Muscle of leg (tissue), 16 donors: ENCODE measurements at places on chromosomes 12 and 14. TPM values are rescaled to one million over a fixed set of nuclear protein-coding genes. Genes with fewer than 3 reads are reported as not detected.
A peak's percentile ranks its signal among the peaks of the same experiment; 100 is the strongest.

- H3K36me3 ChIP-seq, result no peaks in the 10 kb centered on the region
- H3K4me3 ChIP-seq, result no peak overlapping the region
- no peak for DNase-seq
- H3K27me3 ChIP-seq, result peaks cover 4% of the 10 kb centered on the region
- H3K27ac ChIP-seq, result no peak overlapping the region
Observed at GRCh38 chr14:67444395-67444794, 32.4 kb upstream of the PLEK2 start.

DNA sequence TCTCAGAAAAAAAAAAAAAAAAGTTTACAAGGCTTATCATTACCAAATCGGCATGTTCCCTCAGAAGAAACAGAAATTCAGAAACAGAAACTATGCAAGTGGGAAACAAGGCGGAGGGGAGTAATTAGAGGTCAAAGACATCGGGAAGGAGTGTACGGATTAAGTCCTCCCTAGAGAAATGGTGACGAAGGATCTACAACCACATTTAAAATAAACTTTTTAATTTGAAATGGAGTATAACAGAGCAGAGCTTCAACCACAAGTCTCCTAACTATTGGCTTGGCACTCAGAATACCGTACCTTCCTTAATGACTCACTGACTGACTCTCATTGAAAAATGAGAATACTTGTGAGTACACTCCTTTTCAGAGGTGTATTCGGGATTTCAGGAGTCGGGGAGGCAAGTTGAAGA lies 908 bp downstream of the ENTPD5 start:
- no peaks in the 10 kb centered on the region for H3K27me3 ChIP-seq
- H3K4me1 ChIP-seq, result peaks cover 2% of the 10 kb centered on the region
- peak overlapping the region; percentile 71 for H3K4me3 ChIP-seq
- H3K27ac ChIP-seq, result peak overlapping the region; percentile 95

GRCh38 chr14:54638135-54638446 lies 71.2 kb downstream of the SAMD4A start:
- peak; percentile 87 for DNase-seq
- no peak overlapping the region for H3K4me3 ChIP-seq
- peak overlapping the region; percentile 90 for H3K27ac ChIP-seq
- H3K4me1 ChIP-seq, result peaks cover 42% of the 10 kb centered on the region
- peaks cover 2% of the 10 kb centered on the region for H3K36me3 ChIP-seq
- no peaks in the 10 kb centered on the region for H3K27me3 ChIP-seq

DNA sequence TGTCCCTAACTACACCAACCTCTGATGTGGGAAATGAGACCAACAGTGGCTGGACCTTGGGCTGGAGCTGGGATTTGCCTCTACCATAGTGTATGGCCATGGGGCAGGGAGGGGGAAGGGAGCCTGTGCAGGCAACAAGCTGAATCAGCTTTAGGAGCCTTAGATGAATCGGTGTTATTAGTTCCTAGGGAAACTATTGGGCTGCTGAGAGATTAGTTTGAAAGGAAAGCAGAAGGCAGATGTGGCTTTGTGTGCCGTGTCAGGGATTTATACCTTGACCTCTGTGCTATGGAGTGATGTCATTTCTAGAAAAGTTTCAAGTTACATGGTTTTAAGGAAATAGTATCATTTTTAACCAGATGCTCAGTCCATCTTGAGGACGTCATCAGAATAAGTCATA lies 19.5 kb upstream of the GAS2L3 start:
- DNase-seq, result no peak
- H3K4me3 ChIP-seq, result no peak overlapping the region
- no peaks in the 10 kb centered on the region for H3K36me3 ChIP-seq
- H3K27me3 ChIP-seq, result no peaks in the 10 kb centered on the region

Gene CLEC6A
- total RNA-seq, result not detected

Gene TMEM116
- 14.4 TPM for total RNA-seq

DNA sequence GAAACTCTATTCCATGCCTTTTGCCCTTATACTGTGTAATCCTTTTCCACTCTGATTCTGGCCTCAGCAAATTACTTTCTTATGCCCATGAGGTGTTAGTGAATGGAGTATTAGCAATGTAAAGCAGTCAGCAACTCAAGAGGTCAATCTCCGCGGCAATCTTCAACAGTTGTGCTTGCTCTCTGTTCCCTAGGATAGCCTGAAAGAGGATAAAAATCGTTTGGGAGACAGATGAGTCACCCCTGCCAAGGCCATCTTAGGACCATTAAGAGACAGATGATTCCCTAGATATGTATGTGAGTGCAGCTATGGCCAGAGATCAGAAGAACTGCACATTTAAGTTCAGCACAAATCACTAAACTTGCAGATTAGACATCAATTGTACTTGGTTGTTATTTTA lies 1145.8 kb downstream of the GALC start:
- no peaks in the 10 kb centered on the region for H3K27me3 ChIP-seq
- H3K36me3 ChIP-seq, result no peaks in the 10 kb centered on the region
- no peaks in the 10 kb centered on the region for H3K4me1 ChIP-seq
- DNase-seq, result no peak
- H3K27ac ChIP-seq, result no peak overlapping the region
- H3K4me3 ChIP-seq, result no peak overlapping the region

- no peak overlapping the region for H3K4me3 ChIP-seq
- H3K36me3 ChIP-seq, result peaks cover 23% of the 10 kb centered on the region
- peak; percentile 76 for DNase-seq
- peaks cover 58% of the 10 kb centered on the region for H3K4me1 ChIP-seq
Observed at GRCh38 chr14:95507174-95507573, 9.3 kb downstream of the SYNE3 start.

Gene LHX5
- not detected for total RNA-seq

Gene COCH
- 6.3 TPM for total RNA-seq

- no peak overlapping the region for H3K27ac ChIP-seq
- H3K27me3 ChIP-seq, result no peaks in the 10 kb centered on the region
- H3K4me1 ChIP-seq, result no peaks in the 10 kb centered on the region
- no peak overlapping the region for H3K4me3 ChIP-seq
Observed at GRCh38 chr14:80867798-80868197, 73.7 kb downstream of the CEP128 start.

GRCh38 chr12:12759234-12759915 lies 26.1 kb upstream of the APOLD1 start:
- no peaks in the 10 kb centered on the region for H3K27me3 ChIP-seq
- no peak for DNase-seq
- no peaks in the 10 kb centered on the region for H3K4me1 ChIP-seq
- no peak overlapping the region for H3K4me3 ChIP-seq
- no peaks in the 10 kb centered on the region for H3K36me3 ChIP-seq
- no peak overlapping the region for H3K27ac ChIP-seq

- H3K4me3 ChIP-seq, result no peak overlapping the region
- H3K27ac ChIP-seq, result no peak overlapping the region
- peaks cover 6% of the 10 kb centered on the region for H3K4me1 ChIP-seq
- H3K36me3 ChIP-seq, result no peaks in the 10 kb centered on the region
Observed at GRCh38 chr12:130965214-130965613, 11.5 kb downstream of the ADGRD1 start.

Gene RERG
- 8.1 TPM for total RNA-seq

Gene PAPOLA
- 72.9 TPM for total RNA-seq

Gene TSPAN8
- 2.5 TPM for total RNA-seq

- peaks cover 20% of the 10 kb centered on the region for H3K4me1 ChIP-seq
- H3K27ac ChIP-seq, result no peak overlapping the region
- H3K27me3 ChIP-seq, result no peaks in the 10 kb centered on the region
- DNase-seq, result no peak
Observed at GRCh38 chr14:61466249-61466904, 145.0 kb downstream of the PRKCH start.

DNA sequence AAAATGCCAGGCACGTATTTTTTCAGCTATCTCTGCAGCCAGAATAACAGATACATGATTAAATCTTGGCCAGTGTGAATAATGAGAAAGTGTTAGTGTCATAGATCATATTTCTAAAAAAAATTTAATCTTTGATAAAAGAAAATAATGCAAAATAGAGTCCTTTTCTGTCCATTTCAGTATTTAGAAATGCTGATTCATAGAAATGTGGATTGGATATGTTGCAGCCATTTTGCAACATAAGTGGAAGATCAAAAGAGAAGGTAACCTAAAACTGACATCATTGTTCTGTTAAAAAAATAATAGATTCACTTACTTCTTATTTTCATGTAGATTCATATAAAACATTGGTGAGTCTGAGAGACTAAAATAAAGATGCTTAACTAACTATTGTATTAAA lies 1010.3 kb downstream of the LRFN5 start:
- H3K4me3 ChIP-seq, result no peak overlapping the region
- no peaks in the 10 kb centered on the region for H3K4me1 ChIP-seq
- no peaks in the 10 kb centered on the region for H3K27me3 ChIP-seq
- H3K36me3 ChIP-seq, result no peaks in the 10 kb centered on the region

DNA sequence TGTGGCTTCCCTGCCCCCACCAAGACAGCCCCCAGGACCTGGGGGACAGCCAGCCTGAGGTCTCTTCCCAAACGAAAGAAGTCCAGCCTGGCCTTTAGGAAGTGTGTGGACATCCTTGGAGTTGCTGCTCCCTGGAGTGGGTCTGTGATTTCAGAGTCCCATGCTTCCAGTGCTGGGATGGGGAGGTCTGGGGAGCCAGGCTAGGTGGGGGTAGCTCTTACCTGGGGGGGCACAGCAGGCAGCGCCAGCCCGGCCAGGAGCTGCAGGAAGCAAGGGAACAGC lies 509 bp downstream of the PGF start:
- H3K27me3 ChIP-seq, result no peaks in the 10 kb centered on the region
- H3K36me3 ChIP-seq, result peaks cover 16% of the 10 kb centered on the region
- H3K4me3 ChIP-seq, result peak overlapping the region; percentile 50
- no peak for DNase-seq

Gene RIMBP2
- 2.0 TPM for total RNA-seq

Gene TMEM229B
- 0.40 TPM for total RNA-seq

DNA sequence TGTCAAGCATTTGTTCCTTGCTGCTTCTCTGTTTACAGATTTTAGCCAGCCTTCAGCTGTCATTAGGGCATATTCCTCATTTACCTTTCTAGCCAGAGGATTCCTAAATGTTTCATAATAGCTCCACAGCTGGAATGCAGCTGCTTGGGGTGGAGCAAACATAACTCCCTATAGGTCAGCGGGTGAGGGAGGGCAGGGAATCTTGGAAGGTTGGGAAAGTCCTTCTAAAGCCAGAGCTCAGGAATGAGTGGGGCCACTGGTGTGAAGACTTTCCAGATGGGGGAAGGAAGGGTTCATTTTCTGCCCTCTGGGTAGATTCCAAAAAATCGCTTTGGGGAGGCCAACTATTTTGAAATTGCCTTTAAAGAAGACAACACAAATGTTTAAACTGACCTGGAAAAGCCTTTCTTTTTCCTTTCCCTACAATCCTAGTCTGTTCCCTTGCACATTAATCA lies 16.3 kb upstream of the IRF2BPL start:
- peak; percentile 91 for DNase-seq
- H3K4me3 ChIP-seq, result no peak overlapping the region
- no peaks in the 10 kb centered on the region for H3K36me3 ChIP-seq
- H3K4me1 ChIP-seq, result peaks cover 64% of the 10 kb centered on the region
- no peaks in the 10 kb centered on the region for H3K27me3 ChIP-seq
- peak overlapping the region; percentile 99 for H3K27ac ChIP-seq

Gene ASCL1
- 0.04 TPM for total RNA-seq

DNA sequence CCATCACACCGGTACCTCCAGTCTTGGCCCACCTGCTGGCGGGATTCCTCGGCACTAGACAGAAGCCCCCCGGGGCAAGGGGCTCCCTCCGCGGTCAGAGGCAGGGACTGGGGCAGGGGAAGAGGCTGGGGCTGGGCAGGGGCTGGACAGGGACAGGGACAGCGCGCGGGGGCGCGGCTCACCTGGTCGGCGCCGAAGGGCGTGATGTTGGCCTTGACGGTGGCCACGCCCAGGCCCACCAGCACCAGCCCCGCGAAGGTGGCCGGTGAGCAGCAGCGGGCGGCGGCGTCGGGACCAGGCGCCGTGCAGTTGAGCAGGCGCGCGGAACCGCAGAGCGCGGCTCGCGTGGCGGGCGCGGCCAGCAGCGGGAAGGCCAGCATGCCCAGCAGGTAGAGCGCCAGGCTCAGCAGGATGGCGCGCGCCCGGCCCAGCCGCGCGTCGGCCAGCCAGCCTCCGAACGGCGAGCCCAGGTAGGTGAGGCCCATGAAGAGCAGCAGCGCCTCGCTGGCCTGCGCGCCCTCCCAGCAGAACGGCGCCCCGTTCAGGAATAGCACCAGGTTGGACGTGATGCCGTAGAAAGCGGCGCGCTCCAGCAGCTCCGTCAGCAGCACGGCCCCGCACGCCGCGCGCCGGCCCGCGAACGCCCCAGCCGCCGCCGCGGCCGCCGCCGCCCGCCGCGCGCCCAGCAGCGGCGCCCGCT lies 392 bp downstream of the SLC15A4 start:
- no peaks in the 10 kb centered on the region for H3K27me3 ChIP-seq
- H3K4me3 ChIP-seq, result peak overlapping the region; percentile 71
- DNase-seq, result no peak
- peaks cover 48% of the 10 kb centered on the region for H3K4me1 ChIP-seq

DNA sequence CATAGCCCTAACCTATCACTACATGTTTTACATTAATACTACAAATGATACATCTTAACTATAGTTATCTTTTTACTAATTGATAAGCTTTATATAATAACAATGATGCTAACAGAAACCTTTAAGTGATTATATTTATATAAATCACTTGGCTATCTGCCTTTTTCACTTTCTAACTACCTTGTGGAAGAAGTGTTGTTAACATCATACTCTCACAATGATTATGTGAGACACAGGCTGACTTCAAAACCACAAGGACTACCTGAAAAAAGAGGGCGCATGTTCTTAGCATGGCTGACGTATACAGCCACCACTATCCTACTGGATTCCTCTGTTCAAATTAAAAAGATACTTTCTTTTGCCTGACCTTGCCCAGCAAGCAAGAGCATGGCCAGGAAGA lies 135.3 kb upstream of the SOX5 start:
- H3K4me3 ChIP-seq, result no peak overlapping the region
- no peak overlapping the region for H3K27ac ChIP-seq
- DNase-seq, result no peak
- no peaks in the 10 kb centered on the region for H3K4me1 ChIP-seq

Gene ZDHHC22
- total RNA-seq, result 0.09 TPM

DNA sequence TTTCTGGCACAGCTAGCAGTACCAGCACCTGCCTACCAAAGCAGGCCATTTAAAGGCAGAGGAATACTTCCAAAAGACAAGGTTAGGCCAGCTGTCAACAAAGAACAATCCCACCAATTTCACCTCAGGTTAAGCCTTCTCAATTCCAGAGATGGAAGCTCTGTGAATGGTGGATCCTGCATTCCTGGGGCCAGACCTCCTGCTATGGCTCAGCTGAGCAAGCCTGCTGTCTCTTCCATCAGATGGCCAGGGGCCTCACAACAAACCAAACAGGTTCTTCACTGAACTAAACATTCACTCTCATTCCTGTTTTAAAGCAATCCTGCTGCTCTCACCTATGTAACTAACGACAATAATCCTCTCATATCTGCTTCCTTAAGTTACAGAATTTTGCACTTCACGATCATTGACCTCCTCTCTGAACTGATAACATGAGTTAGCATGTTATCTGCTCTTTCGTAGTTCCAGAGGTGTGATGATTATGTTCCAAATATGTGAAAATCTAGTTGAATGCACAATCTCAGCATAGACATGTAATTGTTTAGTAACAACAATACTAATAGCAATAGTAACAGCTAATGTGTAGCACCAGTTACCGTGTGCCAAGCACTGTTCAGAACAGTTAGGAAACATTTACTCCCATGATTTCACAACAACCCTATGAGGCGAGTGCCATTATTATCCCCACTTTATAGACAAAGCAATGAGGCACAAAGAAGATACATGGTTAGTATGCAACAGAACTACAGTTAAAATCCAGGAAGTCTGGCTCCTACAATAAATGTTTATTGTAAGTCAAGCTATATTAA lies 73.2 kb downstream of the SLC2A13 start:
- H3K4me3 ChIP-seq, result no peak overlapping the region
- no peaks in the 10 kb centered on the region for H3K4me1 ChIP-seq
- DNase-seq, result no peak
- H3K27me3 ChIP-seq, result no peaks in the 10 kb centered on the region
- H3K27ac ChIP-seq, result no peak overlapping the region
- no peaks in the 10 kb centered on the region for H3K36me3 ChIP-seq
